ENCODE measurements at places on chromosomes 12 and 14.

DNA sequence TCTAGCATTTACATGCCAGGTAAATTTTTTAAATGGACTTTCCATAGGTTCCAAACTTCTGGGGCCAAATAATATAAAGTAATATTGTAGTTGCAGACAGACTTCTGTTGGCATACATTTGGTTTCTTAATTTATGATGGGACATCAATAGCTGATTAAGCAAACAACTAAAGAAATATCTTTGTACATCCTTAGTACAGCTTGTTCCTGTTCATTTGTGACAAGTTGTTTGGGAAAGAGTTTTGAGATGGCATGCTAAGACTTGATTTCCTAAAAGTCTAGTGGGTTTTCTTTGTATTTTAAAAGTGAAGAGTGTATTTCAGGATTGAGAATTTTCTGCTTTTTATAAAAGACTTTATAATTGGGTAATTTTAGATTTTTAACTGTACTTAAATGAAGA, 41.0 kb downstream of the CCDC91 start:
- DNase-seq, result no peak

- DNase-seq, result no peak
These were observed 29.8 kb upstream of the CAPRIN2 start for GRCh38 chr12:30784508-30784907.

DNA sequence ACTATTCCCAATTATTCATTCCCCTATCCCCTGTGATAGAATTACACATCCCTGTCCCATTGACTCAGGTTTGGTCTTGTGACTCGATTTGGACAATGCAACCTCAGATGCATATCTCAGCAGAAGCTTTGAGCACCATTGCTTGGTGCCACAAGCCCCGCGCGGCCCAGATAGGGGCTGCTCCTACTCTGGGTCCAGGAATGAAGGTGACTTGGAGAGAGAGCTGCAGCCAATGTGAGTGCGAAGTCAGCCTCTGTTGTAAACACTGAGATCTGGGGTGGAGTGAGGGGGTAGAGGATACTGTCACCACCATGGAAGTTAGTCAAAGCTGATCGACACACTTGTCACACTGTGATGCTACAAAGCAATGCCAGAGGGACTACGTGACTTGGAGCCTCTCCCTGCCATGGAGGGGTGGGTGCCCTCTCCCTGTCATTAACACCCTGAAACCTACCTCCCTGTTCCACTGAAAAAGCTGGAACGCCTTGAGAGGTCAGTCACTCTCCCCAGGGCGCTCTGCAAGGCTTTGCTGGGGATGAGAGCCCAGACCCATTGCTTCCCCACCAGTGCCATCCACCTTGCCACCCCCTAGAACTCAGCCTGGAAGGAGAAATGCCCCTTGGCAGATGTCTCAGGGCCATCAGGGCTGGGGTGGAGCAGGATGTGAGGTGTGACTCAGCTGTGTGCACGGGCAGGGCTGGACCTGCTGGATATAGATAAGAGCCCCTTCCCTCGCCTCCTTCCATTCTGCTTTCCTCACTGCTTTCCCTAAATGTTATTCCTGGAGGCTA, 6.6 kb upstream of the PLEK2 start:
- no peak for DNase-seq

DNA sequence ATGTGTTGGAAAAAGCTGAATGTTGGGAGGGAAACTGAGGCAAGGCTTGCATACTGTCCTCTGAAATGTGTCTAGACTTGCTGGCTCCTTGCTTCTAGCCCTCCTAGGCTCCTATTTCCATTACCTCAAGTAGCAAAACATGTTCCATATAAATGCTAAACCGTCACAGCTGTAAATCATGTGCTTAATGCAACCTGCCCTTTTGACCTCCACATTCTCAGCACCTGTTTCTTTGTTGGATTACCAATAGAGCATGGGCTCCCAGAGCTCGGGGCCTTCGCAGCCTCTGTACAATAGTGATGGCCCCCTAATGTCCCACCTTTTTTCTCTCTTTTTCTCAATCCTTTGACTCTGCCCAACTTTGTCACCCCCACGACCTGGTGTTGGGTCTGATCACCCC, 23.3 kb downstream of the RERGL start:
- DNase-seq, result no peak

DNA sequence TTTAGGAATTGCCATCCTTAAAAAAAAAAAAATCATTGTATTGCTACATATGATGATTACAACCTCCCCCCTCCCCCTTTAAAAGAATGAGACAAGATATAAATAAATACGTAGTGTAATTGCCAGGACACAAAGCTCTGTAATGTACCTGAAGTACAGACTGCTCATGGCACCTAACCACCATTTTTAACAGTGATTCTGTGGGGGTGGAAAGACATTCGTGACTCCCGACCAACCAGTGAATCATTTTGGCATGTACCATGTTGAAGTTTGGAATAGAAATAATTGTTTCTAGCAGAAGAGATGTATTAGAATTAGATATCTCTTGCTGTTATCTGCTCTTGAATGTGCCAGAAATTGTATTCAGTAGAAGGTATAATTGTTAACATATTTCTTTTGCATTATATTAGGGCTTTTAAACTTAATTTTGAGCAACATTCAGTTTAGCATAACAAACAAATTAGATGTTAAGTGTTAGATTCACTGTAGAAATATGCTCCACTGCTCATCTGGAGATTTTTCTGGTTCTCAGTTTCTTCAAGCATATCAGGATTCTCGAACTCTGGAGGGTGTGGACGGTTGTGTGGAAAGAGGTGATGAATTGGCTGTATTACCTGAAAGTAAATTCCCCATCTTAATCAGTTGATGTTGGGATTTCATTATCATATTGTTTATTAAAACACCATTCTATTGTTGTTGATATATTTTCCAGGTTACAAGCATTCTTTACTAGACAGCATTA, 31.1 kb downstream of the FRS2 start:
- no peak for DNase-seq

DNA sequence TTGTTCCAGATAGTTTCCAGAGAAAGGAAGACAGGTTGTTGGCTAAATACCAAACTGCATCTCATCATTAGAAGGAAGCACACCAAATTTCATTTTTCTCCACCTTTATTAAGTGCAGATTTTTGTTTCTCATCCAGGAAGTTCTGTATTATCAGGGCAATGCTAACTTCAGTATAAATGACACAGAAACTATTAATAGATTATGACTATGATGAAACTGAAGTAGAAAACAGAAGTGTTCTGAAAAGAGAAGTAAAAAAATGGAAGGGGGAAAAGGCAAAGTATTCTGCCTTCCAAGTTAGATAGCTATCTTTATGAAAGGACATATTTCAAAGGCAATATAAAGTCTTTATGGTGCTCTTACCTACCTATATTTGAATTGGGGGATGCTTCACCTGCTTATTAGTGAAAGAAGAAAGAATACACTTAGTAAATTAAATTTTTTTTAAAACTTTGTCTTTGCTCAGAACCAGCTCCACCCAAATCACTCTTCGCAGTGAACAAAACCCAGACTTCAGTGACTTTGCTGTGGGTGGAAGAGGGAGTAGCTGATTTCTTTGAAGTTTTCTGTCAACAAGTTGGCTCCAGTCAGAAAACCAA, 223.9 kb downstream of the PTPRO start:
- no peak for DNase-seq

DNA sequence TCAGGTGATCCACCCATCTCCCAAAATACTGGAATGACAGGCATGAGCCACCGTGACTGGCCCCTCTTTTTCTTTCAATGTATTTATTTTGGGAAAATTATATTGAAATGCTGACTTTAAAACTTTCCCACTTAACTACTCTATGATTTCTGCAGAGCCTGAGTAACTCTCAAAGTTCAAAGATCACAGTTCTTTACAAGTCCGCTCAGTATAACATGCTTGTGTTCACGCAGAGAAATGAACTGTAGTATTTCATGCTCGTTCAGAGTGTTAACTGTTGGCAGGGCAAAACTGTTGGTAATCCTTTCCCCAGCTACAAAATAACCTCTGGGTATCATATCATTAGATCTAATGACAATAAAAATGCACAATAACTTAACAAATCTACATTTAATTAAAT, 50.7 kb upstream of the ADAMTS20 start:
- DNase-seq, result no peak

DNA sequence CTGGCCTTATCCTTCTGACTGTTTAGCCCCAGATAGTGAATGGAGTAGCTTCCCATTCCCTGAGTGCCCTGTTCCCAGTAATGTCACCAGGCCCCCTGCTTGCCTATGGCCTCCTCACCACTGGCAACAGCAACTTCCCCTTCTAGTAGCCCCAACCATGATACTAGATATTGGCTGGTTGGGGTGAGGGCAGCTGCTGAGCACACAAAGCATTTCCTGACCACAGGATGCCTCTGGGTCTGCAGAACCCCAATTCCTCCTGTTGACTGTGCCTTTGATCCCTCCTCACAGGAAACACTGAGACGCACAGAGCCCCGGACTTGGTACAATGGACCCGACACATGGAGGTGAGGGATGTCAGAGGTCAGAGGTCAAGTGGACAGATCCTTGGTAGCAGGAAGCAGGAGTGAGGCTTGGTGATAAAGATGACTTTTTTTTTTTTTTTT, 597 bp downstream of the SOAT2 start:
- no peak for DNase-seq

- no peak for DNase-seq
These were observed 106.5 kb downstream of the SAMD4A start for GRCh38 chr14:54673193-54674045.

DNA sequence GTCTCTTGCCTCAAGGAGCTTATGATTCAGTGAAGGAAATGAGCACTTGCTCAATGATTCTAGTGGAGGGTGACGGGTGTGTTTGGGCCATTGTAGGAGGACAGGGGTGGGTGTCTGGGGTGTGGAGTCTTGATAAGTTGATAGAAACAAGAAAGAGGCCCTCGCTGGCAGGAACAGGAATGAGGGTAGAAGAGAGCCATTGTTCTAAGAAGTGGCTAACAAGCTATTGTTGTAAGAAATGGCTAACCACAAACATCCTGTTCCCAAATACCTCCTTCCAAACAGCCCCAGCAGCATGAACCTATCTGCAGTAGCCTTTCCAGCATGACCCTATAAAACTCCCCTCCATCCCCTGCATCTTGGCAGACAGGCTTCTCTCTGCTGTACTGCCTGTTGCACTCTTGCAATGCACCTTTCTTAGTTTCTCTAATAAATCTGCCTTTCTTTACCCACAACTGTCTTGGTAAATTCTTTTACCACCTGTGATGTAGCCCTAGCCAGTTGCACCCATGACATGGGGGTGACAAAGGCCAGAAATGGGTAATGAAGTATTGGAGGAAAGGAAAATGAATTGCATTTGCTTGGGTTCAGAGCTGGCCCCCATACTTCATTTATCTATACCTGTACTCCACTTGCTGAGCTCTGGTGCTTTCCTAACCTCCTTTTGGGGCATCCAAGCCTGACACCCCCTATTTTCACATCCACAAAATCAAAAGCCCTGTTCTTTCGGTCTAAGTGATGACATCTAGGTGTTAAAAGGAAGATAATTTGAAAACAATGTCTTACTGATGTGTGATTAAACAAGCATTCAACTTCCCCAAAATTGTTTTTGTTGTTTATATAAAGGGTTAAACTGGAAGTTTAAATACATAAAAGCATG, 389.1 kb downstream of the GRIN2B start:
- DNase-seq, result no peak

DNA sequence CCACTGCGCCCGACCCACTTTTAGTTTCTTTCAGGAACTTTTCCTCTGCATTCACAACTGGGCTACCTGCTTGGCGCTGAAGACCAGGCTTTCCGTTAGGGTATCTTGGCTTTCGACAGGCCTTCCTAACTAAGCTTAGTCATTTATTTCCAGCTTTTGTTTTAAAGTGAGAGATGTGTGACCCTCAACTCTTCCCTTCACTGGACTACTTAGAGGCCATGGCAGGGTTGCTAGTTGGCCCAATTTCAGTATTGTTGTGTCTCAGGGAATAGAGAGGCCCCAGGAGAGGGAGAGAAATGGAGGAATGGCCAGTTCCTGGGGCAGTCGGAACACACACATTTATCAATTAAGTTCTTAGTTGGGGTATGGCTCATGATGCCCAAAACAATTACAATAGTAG, 10.4 kb downstream of the MTA1 start:
- no peak for DNase-seq

GRCh38 chr12:128693771-128694170, 130.0 kb downstream of the SLC15A4 start:
- DNase-seq, result no peak

- no peak for DNase-seq
These were observed 6.7 kb downstream of the KRT7 start for GRCh38 chr12:52239767-52240166.

- no peak for DNase-seq
These were observed 32.0 kb downstream of the NRXN3 start for GRCh38 chr14:78202163-78202562.

DNA sequence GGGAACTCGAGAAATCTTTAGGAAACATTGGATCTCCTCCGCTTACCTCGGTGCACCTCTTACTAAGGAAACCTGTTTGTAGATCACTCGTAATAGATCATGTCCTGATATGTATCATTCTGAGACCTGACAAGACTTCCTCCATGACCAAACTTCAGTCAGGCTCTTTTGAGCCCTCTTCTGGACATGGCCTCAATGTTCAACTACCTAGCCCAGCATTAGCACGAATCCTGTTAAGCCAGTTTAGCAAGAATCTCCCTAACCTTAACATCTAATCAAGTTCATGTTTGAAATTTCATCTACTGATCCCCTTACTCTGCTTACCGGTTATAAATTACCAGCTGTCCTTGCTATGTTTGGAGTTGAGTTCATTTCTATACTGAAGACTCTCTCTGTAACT, 713.9 kb upstream of the USP15 start:
- DNase-seq, result no peak

DNA sequence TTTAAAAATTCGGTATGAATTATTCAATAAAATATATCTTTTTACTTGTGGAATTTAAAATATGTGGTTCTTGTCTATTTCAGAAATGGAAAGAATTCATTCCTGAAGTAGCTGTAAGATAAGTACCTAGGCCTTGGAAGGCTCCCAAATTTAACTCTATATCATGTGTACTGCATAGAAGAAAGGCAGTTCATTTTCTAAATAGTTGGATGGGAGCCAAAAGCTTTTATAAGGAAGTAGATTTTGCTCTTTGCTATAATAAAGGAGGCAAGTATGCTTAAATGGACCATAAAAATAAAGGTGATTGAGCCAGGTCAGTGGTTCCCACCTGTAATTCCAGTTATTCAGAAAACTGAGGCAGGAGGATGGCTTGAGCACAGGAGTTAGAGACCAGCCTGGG, 187.5 kb downstream of the ATXN7L3B start:
- DNase-seq, result no peak

- no peak for DNase-seq
These were observed 44.3 kb downstream of the TEAD4 start for GRCh38 chr12:3003357-3003992.

DNA sequence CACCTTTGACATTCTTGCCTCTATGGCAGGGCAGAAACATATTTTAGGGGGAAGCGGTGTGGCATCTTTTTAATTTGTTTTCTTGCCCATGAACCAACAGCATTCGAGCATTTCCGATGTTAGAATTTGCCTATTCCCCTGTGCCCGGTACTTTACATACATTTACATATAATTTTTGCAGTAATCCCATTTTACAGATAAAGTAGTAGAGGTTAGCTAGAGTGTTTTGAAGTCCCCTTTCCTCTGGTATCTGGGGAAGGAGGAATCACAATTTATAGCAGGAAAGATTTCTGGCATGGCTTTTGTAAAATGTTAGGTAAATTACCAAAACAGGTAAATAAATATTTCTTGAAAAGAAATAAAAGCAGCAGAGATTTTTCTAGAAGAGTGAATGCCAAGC, 1.6 kb downstream of the BORCS5 start:
- DNase-seq, result no peak
